ENCODE measurements at places on chromosomes 12 and 14.

DNA sequence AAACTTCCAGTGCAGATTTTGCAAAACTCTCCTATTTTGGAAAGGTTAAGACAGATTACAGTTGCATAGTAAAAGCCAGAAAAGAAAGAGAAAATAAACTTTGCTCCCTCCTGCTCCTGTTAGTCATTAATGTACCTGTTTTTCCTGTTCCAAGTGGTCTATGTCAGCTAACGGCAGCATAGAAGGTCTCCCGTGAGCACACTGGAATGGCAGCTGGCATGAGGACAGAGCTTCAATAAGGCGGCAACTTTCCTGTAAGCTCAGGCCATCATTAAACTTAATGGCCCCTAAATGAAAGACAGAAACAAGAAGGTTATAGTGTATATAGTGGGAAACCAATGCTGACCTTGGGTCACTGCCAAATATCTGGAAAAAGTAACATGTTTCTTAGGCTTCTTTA lies 16.0 kb downstream of the EIF2B2 start:
- no peak for DNase-seq

GRCh38 chr14:87405563-87405962 lies 587.4 kb downstream of the GALC start:
- DNase-seq: no peak

DNA sequence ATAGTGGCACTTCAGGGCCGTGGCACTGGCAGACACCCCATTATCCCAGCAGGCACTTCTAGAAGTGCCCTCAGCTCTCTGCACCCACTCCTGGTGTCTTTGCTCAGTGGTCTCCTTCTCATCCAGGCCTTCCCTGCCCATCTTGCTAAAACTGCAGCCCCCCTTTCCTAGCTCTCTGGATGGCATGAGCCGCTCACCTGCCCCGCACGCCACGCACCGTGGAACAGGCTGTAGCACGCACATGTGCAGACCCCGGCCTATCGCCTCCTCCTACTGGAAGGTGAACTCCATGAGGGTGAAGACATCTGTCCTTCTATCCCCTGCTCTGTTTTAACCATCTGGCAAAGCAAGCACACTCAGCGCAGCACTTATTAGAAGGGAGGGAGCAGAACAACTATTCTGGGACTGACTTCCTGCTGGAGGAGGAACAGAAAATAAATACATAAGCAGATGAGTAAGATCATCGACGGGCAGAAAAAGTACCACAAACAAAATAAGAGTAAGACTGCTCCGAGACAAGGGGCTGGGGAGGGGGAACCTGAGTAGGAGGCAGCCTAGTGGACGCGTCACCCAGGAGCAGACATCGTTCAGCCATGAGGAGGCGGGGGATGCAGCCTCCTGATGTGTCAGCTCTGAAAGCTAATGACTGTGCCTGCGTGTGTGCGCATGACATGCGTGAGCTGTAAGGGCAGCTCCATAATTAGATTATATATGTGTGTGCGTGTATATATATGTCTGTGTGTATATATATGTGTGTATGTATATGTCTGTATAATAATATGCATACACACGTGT lies 7.8 kb upstream of the FZD10 start:
- no peak for DNase-seq

- no peak for DNase-seq
Observed at GRCh38 chr12:42705863-42706262, 116.3 kb upstream of the PRICKLE1 start.

DNA sequence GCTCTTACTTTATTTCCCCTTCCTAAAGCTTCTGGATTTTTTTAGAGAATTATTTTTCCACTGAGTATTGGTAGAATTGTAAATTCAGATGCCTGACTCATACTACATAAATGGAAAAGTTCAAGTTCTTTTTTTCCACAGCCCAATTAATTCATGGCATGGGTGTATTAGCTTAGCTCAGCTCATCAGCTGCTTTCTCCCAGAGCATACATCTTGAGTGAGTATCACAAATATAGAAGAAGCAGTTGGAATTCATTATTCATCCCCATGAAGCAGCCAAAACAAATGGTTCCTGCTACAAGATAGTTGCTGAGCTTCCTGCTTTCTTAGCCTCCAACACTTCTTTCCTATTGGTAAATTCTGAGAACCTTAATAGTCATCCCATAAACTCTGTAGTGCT lies 105.1 kb downstream of the C12orf50 start:
- DNase-seq: no peak

- DNase-seq: peak; percentile 50
Observed at GRCh38 chr14:93183596-93184317, 940 bp downstream of the MOAP1 start.

DNA sequence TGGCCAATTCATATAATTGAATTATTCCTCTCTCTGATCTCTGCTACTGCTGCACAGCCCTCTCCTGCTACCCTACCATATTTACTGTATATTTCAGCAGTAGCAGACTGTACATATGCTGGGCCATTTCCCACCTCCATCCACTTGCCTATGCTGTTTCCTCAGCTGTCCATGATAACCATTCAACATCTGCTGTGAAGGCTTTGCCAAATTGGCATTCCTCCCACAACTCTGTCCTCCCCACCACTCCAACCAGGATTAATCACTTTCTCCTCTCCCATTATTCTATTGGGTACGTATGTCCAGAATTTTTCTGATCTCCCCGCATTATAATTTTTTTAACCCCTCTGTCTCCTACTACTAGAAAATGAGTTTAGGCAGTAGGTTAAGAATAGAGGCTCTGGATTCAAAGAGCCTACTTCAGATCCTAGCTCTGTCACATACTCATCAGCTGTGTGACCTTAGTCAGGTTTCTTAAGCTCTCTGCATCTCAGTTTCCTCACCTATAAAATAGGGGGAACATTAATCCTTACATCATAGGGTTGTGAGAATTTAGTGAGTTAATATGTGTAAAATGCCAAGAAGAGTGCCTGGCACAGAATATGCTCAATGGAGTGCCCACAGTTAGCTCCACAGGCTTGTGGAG lies 123.3 kb downstream of the KICS2 start:
- DNase-seq: peak; percentile 33

GRCh38 chr12:88627501-88627900 lies 47.2 kb upstream of the KITLG start:
- no peak for DNase-seq

GRCh38 chr12:12010277-12011039 lies 60.3 kb upstream of the BCL2L14 start:
- DNase-seq: no peak

GRCh38 chr14:31206536-31207286 lies 882 bp downstream of the HECTD1 start:
- DNase-seq: peak; percentile 68

DNA sequence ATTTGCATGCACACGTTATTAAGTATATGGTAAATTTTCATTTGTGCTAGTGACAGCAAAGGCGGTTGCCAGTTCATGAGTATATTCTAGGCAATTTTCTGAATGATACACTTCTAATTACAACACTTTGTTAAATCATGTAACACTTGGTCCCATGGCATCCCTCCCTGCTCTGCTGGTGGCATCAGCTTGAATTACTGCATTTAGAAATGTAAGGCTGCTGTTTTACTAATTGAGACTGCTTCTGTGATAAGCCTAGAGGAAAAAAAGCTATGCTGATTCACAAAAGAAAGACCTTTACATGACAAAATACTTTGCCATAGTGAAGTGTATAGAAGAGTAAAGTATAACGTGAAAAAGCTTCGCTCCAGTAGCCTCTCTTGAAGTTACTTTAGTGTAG lies 636.1 kb downstream of the KCNH5 start:
- no peak for DNase-seq

DNA sequence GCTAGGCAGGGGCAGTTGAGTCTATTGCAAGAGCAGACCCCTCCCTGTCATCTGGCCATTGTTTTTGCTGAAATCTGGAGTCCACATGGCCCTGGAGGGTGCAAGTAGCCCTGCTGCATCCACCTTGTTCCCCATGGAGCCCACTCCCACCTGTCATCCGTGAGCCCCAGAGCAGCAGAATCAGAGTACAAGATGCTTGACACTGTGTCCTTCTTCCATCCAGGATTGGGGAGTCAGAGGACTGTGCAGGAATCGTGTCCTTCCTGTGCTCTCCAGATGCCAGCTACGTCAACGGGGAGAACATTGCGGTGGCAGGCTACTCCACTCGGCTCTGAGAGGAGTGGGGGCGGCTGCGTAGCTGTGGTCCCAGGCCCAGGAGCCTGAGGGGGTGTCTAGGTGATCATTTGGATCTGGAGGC lies 8.8 kb downstream of the DHRS2 start:
- DNase-seq: no peak

- no peak for DNase-seq
Observed at GRCh38 chr12:55673638-55674037, 34.1 kb downstream of the ITGA7 start.

- no peak for DNase-seq
Observed at GRCh38 chr12:28065374-28065773, 92.8 kb upstream of the PTHLH start.

DNA sequence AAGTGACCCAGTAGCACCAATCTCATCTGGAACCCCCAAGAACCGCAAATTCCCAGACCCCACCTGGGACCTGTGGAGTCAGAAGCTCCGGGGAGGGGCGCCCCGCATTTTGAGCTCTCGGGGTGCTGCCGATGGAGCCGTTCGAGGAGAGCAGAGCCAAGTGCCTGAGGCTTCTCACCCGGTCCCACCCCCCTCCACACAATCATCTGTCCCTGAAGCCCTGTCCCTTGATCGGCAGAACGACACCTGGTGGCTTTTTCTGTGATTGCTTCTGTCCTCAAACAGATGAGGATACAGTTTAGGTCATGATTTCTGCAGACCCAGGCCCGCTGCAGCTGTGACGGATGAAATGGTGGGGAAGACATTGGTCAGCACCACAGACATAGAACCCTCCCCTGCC lies 74.7 kb downstream of the NOC4L start:
- peak; percentile 81 for DNase-seq

DNA sequence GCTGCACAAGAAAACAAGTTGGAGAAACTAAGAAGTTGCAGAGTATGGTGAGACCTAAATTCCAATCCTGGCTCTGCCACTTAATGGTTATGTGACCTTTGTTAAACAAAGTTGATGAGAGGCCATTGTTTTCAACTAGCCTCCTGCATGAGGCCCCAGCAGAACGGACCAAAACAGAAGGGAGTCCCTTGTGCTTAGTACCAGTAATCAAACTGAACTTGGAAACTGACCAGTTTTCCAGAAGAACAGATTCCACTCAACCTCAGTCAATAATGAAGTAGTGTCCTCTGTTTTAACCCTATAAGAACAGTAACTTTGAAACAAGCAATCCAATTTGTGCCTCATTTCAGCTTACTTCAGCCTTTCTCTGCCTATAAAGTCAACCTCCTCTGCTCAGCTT lies 69.9 kb downstream of the C12orf56 start:
- no peak for DNase-seq

DNA sequence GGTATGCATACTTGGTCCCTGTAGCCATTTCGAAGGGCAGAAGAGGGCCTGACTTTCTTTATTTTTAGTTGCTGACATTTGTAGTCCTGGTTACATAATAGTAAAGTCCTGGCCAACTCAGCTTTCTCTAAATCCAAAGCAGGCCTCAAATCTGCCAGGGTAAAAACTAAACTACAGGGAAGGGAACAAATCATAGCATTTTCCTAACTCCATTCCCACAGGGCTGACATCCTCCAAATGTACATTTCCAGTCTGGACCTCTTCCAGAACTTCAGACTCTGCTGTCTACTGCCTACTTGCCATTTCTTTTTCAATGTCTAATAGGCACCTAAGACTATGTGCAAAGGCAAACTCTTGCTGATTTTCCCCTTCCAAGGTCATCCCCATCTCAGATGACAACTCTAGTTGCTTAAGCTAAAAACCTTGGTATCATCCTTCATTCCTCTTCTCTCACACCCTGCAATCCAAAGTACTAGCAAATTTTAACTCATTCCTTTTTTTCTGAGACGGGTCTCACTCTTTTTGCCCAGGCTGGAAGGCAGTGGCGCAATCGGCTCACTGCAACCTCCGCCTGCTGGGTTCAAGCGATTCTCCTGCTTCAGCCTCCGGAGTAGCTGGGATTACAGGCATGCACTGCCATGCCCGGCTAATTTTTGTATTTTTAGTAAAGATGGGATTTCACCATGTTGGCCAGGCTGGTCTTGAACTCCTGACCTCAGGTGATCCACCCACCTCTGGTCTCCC lies 2.0 kb downstream of the DDIT3 start:
- no peak for DNase-seq

GRCh38 chr14:33716921-33717320 lies 234.0 kb downstream of the EGLN3 start:
- DNase-seq: no peak

GRCh38 chr12:95218150-95219133 lies 835 bp downstream of the VEZT start:
- DNase-seq: peak; percentile 32

DNA sequence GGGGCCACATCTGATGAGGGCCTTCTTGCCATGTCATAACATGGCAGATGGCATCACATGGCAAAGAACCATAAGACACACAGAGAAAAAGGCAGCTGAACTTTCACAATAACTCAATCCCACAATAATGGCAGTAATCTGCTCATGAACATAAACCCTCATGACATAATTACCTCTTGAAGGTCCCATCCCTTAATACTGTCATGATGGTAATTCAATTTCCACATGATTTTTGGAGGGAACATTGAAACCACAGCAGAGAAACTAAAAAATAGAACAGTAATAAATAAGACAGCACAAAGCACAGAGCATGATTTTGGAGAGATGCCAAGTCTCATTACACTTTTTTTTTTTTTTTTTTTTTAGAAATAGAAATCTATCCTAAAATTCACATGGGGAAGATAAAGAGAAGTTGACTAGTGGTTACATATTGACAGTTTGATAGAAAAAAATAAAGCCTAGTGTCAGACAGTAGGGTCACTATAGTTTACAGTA lies 61.8 kb upstream of the ATF7IP start:
- no peak for DNase-seq

DNA sequence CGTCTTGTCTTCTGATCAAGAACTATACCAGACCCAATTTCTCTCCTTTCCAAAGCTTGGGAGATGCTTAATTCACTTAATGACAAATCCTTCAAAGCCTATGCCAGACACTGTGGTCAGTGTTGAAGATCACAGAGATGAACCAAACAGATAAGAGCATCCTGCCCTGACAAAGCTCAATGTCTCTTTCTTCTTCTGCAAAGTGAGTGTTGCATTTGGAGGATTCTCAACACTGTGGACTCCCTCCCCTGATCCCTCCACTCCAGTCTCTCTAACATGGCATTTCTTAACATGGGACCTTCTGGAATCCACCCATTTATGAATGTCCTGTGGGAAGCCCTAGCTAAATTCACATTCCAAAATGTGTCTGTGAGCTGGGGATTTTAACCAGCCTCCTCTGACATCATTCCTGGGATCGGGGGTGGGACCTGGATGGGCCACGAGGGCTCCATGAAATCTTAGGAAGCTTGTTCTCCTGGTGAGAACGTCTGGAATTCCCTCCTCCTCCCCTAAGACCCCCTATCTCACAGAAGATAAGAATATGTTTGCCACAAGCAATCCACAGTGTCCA lies 20.3 kb downstream of the SYNE3 start:
- DNase-seq: no peak

Measured in D341Med (cell line).